ENCODE measurements at places on chromosomes 3 and 15.

DNA sequence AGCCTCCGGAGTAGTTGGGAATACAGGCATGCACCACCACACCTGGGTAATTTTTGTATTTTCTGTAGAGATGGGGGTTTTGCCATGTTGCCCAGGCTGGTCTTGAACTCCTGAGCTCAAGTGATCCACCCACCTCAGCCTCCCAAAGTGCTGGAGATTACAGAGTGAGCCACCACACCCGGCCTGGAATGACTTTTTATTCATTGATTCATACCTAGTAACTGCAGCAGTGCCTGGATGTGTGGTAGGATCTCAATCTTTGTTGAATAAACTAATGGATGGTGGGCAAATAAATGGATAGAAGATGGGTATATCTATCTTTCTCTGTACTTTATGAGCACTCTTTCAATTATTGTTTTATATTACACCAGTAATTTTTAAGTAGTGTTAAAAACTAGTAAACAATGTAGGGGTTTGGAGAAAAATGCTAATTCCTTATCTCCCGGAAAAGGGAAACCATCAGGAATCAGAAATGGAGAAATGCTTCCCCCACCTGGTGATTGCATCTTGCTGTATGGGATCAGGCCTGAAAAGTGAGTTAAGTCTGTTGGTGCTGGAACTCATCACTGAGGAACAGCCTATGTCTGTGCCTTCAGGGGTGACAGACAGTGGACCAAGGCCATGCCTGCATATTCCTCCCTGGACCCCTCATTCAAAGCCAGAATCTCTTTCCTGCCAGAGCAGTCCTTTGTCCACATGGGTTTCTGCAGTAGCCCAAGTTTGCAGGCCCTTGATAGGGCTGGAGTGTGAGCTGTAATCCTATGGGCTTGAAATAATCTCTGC is 161.0 kb upstream of the CTDSPL start:
- no peak for DNase-seq

GRCh38 chr3:10116138-10116460 is 624 bp downstream of the BRK1 start:
- no peak for DNase-seq

GRCh38 chr3:194602669-194603171 is 30.5 kb downstream of the TMEM44 start:
- DNase-seq, result no peak

DNA sequence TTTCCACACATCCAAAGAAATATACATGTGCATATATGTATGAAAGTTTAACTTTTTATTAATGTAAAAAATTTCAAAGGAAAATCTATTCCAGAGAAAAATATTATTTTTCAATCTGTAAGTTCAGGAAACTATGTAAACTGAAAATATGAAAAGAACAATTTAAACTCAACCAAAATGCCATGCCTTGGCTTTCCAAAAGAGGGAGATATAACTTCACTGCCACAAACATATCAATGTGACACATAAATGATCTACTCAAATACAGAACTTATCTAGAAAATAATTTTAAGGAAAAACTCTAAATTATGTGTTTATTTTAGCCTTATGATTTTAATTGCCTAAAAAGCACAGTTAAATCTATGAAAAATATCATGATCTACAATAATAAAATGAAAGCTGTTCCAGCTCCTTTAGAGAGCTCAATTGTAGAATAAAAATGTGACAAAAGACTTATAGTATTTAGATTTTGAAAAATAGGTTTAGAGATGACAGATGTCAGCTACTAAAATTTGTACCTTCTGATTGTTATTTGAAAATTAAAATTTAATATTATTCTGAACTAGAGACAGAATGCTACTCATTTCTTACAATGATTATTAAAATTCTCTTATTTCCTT is 94.8 kb downstream of the GBE1 start:
- no peak for DNase-seq

DNA sequence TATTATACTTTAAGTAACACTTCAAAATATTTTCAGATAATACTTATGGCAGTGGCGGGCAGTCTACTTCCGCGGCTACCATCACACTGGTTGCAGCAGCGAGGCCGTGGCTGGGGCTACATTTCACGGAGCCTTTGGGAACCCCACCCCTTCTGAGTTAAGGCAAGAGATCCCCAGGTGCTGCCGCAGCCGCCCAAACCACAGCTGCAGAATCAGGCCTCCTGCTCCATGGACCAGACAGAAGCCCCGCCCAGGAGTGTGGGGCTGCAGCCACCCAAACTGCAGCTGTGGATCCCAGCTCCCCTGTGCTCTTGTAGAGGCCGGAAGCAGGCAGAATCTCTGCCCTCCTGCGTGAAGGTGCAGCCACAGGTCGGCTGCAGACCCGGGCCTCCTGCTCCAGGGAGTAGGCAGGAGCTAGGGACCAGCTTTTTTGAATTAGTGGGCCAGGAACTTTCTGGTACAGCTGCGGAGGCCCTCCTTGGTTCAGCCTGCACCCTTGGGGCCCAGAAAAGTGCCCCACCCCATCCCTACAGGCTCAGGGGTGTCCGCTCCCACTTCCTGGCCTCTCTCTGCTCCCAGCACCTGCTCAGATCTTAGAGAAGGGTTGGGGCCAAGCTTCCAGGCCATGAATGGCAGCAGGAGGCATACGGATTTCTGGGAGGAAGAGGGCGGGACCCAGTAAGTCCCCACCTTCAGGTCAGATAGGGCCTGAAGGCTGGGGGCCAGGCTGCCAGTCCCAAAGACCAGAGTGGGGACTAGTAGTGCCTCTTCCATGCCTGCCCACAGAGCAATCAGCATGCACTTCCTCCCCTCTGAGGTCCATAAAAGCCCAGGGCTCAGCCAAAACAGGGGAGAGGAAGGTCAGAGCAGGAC is 1188.8 kb upstream of the CADM2 start:
- no peak for DNase-seq

- DNase-seq, result no peak
Measured at GRCh38 chr3:37955918-37956707, 34.5 kb upstream of the VILL start.

DNA sequence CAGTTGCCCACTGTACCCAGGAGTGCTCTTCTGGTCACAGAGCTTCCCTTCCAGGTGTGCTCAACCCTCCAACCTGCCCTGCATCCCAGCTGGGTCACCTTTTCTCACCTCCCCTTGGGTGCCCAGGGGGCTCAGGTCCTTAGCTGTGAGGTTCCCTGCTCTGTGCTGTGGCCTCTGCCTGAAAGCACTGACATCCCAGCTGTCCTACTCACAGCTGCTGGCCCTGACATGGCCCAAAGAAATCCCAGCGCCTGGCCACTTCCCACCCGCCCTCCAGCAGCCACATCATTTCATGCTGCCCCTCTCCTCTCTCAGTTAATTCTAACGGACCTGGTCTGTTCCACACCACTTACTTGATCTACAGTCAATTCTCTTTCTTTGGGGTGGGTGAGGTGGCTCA is 79.9 kb downstream of the ISG20 start:
- no peak for DNase-seq

- DNase-seq, result peak; percentile 78
Measured at GRCh38 chr15:77543159-77543882, 89.4 kb downstream of the LINGO1 start.

DNA sequence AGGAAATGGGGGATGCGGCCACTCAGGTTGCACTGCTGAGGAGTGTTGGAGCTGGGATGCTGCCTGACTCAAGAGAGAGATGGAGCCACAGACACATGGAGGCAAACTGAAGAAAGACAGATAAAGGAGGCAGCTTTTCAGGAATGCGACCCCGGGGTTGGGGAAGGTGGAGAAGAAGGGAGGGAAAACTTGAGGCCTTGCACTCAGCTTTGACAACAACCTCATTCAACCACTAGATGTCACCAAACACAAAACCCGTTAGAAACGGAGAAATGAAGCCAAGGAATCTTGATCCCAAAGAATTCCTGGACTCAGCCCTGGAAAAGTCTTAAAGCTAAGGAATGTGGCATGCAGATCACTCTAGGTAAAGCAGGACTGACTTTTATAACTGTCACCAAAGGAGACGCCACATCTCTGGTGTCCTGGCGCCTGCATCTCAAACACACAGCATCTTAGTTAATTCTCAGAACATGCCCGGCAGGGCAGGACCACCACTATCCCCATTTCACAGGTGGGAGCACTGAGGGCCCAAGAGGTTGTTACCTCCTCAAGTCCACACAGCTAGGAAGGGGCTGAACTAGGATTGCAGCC is 59.6 kb upstream of the LMCD1 start:
- DNase-seq, result peak; percentile 4

DNA sequence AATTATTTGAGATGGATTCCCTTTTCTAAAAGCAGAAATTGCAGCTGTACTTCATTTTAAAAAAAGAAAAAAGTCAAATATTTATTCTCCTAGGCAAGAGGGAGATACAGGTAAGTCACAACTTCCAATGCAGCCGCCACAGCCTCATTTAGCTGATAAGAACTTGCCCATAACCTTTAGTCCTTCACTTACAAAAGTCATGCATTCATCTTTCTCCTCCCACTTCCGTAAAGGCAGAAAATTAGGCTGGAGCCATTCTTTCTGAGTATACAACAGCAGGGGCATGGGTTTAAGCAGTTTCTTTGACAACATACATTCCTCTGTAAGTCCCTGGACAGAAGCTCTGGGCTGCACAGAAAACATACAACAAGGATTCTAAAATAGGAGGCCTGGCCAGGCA is 4.3 kb downstream of the SUCLG2 start:
- no peak for DNase-seq

DNA sequence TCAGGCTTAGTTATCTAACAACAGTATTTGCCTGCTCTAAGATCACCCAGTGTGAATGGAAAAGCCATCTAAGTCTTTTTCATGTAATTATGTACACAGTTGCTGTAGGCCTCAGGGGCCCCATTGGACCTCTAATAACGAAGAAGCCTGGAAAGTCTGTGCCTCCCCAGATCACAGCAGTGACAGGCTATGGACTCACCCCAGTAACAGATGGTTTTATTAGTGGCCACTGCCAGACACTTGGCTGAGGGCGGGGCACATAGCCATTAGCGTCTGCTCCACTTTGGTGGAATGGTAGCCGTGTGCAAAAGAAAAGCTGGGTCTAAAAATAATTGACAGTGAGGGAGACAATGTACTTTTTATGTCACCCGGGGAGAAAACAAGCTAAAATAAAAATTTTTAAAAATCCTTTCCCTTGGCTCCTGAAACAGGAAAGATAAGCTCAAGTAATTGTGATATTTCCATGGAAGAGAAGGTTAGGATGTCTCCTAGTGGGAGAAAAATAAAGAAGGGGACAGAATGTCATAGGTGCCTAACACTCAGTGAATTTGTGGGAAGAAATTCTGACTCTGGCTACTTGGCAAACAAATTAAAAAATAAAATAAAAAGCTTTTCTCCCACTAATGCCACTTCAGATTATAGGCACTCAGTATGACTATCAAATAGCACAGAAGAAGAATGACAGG is 44.3 kb upstream of the ZNF385D start:
- peak; percentile 34 for DNase-seq

DNA sequence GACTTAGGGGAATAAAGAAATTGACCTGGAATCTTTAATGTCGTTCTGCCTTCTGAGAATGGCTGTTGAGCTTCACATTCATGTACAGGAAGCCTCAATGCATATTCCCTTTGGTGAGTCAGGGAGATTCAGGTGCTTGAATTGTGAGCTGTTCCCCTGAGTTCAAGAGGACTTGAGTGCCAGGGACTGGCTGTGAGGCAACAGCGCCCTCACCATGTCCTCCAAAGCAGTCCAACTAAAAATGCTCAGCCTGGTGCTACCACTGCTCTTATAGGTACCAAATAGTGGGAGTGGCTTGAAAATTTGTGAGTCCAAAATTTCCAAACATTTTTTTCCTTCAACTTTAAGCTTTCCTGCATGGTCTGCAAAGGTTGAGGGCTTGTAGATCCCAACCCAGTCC is 54.1 kb downstream of the LEO1 start:
- peak; percentile 33 for DNase-seq

DNA sequence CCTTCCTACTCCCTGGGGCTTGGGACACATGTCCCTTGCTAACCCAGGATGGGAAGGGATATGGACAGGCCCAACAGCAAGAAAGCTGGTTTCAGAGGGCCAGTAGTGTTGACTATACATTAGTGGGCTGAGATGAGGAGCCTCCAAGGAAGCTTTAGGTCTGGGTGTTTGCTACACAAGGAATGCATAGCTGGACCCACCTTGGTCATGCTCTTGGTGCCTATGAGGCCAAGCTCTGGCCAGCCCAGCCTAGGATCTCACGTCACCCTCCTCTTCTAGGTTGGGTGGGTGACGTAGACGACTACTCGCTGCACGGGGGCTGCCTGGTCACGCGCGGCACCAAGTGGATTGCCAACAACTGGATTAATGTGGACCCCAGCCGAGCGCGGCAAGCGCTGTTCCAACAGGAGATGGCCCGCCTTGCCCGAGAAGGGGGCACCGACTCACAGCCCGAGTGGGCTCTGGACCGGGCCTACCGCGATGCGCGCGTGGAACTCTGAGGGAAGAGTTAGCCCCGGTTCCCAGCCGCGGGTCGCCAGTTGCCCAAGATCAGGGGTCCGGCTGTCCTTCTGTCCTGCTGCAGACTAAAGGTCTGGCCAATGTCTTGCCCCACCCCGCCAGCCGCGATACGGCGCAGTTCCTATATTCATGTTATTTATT is 653 bp upstream of the WDR6 start:
- DNase-seq, result no peak

Data from NCI-H774 (cell line).